BJ (cell line): ENCODE measurements at places on chromosomes 11 and 22.

GRCh38 chr11:84901991-84902390 is 725.2 kb downstream of the DLG2 start:
- peak; percentile 3 for DNase-seq

DNA sequence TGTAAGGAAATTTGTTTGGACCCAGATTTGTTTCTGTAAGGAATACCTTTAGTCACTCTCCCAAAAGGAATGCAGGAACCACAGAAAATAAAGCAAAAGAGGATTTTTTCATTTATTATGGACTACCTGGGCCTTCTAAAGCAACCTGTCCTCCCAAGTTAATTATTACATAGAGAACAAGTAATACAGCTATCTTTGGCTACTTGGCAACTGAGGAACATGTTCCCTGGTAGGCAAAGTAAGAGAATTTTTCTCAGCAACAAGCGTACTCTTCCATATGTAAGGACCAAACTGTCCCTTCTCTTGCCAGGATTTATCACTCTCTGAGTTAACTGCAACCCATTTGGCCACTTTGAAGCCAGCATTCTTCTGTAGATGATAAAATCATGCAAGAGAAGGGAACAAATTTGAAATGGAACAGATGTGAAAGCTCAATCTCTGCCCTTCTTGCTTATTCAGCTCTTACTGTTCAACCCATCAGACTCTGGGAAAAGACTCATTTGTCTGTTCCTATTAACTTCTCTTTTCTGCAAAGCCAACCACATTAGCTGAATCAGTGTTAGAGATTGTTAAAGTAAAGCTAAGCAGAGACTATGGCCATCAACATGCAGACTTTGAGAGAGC is 190.2 kb downstream of the SWAP70 start:
- no peak for DNase-seq

- no peak for DNase-seq
These were observed 32.4 kb downstream of the NF2 start for GRCh38 chr22:29635734-29636357.

GRCh38 chr11:44300844-44301563 is 8.9 kb downstream of the ALX4 start:
- DNase-seq = peak; percentile 58

- peak; percentile 46 for DNase-seq
These were observed 103.5 kb downstream of the MICAL2 start for GRCh38 chr11:12213883-12214282.

DNA sequence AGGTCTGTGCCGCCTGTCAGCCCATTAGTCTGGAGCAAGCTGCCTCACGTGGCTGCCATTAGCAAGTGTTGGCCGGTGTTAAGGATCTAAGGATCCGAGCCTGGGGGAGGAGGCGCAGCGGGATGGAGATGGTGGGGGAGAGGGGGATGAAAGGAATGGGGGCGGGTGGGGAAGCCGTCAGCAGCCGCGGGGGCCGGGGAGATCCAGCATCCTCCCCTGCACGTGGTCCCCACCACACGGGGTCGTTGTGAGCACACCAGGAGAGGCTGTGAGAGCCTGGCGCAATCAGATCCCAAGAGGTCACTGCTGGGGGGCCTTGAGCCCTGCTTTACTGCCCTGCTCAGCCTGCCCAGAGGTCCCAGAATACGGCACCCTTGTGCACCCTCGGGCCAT is 7.3 kb downstream of the CABP7 start:
- no peak for DNase-seq

DNA sequence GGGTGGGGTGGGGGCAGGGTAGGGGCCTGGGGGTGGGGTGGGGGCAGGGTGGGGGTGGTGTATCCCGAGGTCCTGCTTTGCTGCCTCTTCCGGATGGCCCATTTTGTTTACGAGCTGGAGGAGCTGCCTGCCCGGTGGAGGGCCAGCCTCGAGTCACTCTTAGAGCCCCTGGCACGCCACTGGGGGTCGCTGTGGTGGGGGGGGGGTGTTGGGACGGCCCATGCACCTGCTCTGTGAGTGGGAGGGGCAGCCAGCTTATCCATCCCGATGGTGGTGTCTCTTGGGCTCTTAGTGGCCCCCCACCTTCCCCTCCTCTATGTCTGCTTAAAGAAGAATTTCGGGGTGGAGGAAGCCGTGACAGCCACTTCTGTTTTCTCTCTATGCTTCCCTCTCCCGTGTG is 24.6 kb downstream of the MRGPRD start:
- no peak for DNase-seq

DNA sequence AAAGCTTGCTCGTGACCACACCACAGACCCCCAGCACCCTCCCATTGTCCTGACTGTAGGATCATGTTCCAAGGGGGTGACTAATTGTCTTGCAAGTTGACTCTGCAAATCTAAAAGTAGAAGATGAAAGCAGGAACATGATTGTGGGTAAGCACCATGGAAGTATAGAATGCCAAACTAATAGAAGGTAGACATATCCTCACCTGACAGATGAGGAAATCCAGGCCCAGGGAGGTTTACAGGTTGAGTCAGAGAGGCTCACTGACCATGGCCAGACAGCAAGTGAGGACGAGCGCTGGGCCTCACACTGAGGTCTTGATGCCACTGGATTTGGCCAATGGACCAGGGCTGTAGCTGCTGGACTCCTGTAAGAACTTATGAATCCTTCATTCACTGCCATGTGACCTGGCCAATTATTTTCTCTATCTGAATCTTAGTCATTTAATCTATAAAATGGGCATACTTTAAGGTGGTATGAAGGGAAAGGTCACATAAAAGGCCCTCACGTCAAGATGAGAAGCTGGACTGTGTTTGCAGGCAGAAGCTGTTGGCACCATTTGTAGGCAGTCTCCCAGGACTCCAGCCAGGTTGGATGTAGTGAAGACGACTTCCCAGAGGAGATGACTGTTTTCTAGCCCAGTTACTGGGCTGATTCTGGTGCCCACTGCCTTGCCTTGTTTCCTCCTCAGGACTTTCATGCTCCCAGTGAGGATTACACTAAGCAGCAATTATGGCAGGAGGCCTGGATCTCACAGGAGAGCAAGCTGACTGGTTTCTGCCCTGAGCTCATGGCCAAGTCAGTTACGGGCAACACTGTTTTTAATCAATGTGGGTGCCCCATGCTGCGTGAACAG is 54.6 kb downstream of the GAB4 start:
- DNase-seq = no peak

DNA sequence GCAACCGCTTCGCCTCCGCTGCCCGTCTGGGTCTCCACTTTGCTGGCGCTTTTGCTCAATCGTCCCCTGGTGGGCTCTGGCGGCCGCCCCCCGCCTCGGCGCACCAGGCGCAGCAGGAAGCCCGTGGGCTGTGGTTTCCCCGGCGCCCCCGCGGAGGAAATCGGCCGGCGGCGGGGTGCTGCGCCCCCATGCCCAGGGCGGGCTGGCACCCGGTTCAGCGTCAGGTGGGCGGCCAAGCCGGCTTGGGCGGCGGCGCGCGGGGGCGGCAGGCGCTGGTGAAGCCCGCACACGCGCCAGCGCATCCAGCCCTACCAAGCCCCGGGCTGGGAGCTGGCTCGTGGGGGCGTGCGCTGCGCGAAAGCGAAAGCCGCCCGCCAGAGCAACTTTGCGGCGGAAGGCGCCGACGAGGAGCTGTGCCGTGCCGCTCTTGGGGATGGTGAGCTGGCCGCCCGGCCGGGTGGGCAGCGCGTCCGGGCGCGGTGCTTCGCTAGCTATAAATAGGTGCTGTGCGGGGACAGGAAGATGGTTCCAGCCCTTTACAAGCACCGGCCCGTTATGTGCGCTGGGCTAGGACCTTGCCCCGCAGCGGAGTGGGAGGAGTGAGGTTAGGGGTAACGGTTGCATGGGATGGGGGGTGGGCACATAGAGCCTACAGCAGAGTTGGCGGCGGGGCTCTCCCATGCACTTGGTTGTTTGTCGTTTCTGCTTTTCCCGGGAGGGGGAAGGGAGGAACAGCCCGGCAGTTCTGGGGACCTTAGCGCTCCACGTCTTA is 25.0 kb upstream of the SUSD2 start:
- no peak for DNase-seq

DNA sequence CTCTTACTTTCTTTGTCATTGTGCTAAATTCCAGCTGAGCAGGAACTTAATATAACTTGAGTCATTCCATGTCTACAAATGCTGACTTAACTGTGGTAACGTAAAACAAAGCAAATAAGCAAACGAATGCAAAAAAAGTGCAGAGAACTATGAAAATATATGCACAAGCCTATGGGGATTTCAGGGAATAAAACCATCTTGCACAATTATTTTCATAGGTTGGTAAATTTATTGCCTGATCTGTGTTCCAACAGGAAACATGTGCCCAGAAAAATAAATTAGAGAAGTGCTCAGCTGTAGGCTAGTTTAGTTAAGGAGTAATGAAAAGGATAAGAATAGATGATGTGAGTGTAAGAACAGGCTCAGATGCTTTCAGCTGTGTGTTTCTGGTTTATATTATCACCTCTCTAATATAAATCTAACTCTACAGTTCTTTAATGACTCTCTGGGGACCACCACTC is 1169.3 kb downstream of the LRRC4C start:
- DNase-seq = no peak

- DNase-seq = no peak
These were observed 732.7 kb downstream of the TBC1D22A start for GRCh38 chr22:47495110-47495509.

- DNase-seq = no peak
These were observed 3.2 kb upstream of the SYT8 start for GRCh38 chr11:1831338-1832210.

GRCh38 chr11:134228625-134229024 is 4.2 kb downstream of the VPS26B start:
- peak; percentile 46 for DNase-seq

DNA sequence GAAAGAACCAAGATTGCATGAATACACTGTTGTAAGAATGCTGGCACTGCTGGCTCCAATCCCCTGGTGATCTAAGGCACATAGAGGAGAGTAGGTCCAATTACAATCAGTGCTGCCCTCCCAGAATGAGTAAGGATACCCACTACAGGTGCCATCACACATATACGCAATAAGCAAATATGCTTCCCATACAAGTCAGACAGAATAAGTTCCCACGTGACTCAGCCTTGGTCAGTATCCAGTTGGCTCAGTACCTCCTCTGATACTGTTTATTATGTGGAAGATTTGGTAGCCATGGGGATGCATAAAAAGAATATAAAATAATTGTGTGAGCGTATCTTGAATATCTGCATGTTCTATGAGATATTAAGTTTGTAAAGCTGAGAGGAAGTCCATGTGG is 8.9 kb upstream of the OR2D3 start:
- DNase-seq = no peak

DNA sequence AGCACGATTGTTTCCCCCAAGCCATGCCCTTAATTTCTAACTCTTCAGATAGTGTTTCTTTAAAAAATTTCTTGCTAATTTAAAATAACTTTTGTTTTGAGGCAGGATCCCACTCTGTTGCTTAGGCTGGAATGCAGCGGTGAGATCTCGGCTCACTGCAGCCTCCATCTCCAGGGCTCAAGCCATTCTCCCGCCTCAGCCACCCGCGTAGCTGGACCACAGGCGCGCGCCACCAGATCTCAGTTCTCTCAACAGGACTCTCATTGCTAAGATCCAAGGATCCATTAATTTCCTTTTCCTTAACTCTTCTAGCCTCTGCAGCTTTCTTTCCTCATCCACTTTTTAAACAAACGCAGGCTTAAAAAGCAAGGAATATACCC is 327 bp upstream of the MED17 start:
- no peak for DNase-seq

GRCh38 chr11:61919705-61920631 is 2.6 kb upstream of the RAB3IL1 start:
- DNase-seq = no peak

DNA sequence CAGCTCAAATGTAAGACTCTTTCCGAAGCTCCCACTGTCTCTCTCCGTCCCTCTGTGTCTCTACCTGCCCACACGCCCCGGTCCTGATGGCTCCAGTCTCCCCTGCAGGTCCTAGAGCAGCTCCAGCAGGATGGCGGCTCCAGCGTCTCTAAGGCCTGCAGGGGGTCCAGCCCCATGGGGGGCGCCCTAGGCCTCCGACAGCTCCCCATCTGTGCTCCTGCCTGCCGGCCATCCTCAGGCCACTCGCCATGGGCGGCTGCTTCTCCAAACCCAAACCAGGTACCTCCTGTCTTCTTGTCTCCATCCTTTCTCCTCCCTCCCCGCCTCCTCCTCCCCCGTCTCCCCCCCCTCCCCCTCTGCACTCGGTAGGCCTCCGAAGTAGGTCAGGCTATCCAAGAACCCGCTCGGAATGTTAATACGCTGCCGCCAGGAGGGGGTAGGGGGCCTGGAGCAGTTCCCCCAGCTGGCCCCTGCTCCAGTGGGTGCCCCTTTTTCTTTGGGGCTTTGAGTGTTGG is 699 bp downstream of the AIFM3 start:
- no peak for DNase-seq

- DNase-seq = no peak
These were observed 162.5 kb downstream of the COMMD9 start for GRCh38 chr11:36126678-36127077.

DNA sequence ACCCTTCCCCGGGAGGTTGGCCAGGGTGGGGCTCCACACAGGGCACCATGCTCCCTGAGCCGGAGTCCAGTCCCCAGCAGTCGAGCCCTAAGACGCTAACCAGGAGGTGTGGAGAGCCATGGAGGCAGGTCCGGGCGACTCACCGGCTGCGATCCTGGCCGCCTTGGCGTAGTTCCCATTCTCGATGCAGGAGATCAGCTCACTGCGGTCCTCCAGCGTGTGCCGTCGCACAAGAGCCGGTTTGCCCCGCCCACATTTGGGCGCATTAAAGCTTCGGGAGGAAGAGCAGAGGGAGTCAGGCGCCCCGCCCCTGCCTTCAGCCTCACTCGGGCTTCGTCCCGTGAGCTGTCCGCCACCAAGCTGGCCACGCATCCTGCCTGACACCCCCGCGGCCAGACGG is 50.8 kb downstream of the BRD1 start:
- no peak for DNase-seq

GRCh38 chr22:16695261-16695660 is 102.7 kb upstream of the CCT8L2 start:
- no peak for DNase-seq

DNA sequence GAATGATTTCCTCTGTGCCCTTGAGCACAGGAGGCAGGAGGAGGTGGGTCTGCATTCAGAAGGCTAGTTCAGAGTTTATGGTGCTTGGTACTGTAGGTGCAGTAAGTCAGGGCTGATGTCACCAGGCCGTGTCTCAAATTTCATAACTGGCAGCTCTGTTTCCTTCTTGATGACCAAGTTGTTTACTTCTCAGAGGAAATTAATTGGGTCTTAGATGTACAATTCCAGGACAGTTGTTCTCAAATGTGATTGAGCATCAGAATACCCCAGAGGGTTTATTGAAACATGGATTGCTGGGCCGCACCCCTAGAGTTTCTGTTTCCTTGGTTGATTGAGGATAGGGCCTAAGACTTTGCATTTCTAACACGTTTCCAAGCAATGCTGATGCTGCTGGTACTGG is 6.2 kb downstream of the AMOTL1 start:
- DNase-seq = no peak

DNA sequence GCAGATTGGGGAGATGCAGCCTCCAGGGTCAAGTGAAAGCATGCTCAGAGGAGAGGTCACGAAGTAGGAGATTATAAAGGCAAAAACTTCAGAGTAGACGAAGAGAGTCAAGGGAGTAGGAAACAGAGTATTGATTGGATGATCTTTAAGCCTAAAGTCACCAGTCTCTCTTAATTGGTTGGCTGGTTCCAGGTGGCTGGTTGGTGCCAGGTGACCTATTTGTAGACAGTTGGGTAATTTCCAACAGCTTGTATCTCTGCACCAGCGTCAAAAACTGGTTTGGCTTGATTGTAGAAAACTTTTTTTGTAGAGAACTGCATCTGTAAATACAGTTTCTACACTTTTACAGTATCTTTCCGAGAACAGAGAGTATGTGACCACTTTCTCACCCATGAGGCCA is 75.7 kb upstream of the CCDC90B start:
- no peak for DNase-seq
